ENCODE measurements at places on chromosomes 7 and 10.

DNA sequence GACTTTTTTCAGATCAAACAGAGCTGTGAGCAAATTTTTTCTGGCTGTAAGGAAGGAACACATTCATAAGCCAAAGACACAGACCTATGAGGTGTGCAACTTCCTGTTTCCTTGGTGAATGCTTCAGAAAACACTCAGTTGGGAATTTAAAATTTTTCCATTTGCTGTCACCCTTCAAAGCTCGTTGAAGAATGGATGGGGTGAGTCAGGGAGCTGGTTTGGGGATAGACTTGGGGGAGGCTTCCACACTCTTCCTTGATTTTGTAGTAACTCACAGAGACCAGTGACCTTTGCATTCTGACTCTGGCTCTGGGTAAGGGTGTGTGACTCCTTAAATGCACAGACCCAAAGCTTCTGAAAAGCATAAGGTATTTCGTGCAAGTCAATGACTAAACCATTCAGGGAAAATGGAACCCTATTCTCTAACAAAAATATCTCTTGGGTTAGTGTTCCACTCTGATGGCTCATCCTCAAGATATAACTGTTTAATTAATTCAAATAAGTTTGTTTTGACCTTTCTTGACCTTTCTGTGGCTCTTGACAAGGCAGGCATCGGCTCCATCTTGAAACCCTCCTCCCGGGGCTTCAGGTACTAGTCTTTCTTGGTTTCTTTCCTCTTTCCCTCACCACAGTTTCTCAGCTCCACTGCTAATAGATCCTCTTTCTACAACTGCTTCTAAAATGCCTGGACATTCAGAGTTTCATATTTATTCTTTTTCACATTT is 227.8 kb upstream of the INHBA start:
- DNase-seq: no peak

GRCh38 chr10:97178074-97178473 is 7.7 kb downstream of the SLIT1 start:
- DNase-seq: no peak

DNA sequence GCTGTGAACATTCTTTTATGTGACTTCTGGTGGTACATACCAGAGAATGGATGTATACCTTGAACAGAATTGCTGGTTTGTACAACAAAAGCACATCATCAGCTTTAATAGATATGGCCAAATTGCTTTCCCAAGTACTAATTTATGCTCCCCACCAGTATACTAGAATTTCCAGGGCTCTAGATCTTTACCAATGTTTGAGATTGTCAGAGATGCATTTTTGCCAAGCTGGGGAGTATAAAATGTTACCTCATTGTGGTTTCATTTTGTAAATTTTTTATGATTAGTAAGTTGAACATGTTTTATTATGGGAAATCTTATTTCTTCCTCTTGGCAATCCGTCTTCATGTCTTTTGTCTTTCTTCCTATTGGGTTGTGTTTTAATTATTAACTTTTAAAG is 179.9 kb upstream of the TMEM106B start:
- DNase-seq: no peak

DNA sequence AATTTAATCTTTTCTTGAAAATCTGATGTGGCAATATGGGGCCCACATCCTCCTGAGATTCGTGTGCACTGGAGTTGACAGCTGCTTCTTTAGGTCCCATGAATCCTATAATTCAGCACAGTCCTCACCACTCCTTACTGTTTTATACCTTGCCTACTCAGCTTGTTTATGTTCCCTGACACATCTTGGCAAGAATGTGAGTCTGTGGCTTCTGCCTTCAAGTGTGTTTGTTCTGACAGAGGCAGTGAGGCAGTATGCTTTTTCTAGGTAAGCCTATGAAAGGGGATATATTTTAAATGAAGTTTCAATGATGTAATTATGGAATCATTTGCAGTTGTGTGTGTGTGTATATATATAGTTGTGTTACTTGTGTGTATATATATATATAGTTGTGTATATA is 106.4 kb downstream of the AMPH start:
- no peak for DNase-seq

DNA sequence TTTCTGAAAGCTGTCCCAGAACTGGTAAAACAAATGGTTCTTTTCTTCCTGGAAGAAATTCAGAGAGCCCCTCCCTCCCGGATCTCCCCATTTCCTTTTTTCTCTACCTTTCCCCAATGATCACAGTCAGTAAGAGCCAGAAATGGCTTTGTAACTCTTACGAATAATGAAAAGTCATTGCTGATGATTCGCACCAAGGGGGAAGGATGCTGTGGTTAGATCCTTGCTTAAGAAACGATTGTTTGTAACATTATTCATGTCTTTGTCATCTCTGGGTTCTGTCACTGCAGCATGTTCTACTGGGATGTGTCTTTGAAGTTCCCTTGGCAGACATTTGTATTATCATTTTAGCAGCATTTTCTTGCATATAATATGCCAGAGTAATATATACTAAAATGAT is 138.9 kb downstream of the CACNB2 start:
- no peak for DNase-seq

DNA sequence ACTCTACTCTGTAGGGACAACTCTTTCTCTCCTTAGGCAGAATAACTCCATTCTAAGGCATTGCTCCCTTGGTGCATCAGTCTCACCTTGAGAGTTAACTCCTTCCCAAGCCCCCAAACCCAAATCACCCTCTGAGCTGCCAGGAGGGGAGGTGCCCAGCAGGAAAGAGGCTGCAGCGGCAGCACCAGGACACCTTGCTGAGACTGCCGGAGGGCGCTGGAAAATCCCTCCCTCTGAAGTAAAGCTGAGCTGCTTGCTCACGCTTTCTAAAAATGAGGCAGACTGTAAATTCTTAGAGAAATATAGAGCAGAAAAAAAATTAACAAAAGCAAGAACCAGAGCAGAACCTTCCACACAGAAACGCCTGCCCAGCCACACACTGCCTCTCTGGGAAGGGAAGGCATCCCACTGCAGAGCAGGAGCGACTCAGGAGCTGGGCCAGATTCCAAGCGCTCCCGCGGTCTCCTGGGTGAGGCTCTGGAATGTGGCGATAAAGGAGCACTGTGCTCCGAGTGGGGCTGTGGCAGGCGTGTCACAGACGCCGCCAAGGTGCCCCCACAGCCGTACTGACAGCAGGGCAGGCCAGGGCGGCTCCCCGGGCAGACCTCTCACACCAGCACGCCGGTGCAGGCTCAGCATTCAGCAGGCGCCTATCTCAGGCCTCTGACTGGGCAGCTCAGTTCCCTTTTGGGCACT is 202.1 kb downstream of the TNS3 start:
- DNase-seq: no peak

GRCh38 chr7:37690206-37690605 is 6.6 kb downstream of the GPR141 start:
- DNase-seq: no peak

DNA sequence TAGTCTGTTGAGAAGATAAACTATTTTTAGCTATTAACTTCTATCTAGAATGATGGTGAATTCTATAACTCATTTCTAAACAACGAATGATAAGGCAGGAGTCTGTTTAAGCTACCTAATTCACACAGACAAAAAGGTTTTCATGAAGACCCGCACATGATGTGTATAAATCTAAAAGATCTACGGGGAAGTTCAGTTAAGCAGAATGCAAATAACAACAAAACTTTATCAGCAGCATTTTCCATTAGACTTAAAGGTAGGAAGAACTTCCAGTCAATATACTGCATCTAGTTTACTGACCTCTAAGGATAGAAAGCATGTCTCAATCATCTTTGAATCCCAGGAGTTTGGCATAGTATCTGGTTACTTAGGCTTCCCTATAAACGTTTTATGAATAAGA is 62.6 kb downstream of the CDK6 start:
- no peak for DNase-seq

GRCh38 chr10:23525406-23525805 is 86.5 kb downstream of the OTUD1 start:
- no peak for DNase-seq

GRCh38 chr10:60473557-60473956 is 83.9 kb upstream of the ANK3 start:
- DNase-seq: no peak

DNA sequence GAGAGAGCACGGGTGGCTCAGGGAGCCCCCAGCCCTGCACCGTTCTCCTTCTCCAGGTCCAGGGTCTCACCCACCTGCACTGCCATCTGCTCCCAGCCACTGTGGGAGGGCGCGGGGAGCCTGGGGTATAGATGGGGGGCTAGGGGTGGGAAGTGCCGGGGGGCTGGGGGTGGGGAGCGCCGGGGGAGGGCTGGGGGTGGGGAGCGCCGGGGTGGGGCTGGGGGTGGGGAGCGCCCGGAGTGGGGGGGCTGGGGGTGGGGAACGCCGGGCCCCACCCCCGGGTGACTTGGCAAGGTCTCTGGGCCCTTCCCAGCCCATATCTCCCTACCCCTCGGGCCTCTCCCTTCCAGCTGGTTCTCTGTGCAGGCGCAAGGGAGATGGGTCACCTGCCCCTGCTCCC is at the start of gene GRIFIN:
GRIFIN (minus strand) TSS at position 101 of the 400 bp plus-strand sequence; CDS start at position 86, 15 bp downstream.
- DNase-seq: no peak

DNA sequence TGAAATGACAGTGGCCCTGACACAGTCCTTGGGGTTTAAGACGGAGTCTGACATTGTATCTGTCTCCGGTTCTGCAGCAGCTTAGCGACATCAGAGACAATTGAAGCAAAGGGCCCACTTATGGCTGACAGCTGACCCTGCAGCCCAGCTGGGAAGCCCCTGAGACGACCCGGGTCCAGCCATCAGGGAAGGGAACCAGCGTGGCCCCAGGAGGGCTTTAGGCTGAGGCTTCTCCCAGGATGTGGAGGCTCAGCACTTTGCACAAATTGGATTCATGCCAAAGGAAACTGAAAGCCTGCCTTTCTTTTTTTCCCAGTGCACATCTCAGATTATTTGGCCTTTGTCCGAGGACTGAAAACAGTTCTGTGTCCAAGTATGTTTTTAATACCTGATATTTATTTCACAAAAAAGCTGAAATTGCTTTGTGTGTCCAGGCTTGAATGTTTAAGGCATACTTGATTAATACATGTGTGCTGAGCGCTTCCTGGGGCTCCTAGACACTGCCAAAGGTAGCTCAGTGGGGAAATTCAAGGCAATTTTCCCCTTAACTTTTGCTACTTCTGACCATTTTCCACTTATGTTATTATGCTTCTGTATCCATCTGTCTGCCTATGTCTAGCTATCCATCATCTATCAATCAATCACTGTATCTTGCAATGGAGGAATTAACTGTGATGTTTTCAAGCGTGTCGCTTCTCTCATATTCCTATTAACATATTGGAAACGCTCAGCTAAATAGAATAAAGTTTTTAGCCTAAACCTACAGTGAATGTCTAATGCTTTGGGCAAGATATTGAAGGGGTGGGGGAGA is 34.8 kb downstream of the KLF6 start:
- DNase-seq: no peak

- DNase-seq: no peak
Observed at GRCh38 chr10:68732651-68733050, 11.6 kb downstream of the CCAR1 start.

All from stimulated activated CD4-positive, alpha-beta T cell treated with anti-CD3 and anti-CD28 coated beads, Interleukin-15, amount 100 ng/mL, for 1 hour (primary cell).